ENCODE measurements at places on chromosomes 12 and 14. TPM values are rescaled to one million over a fixed set of nuclear protein-coding genes. Genes with fewer than 3 reads are reported as not detected.

The MYH7 gene
- not detected for total RNA-seq

The SLC2A3 gene
- total RNA-seq, result 42.4 TPM

The LAG3 gene
- total RNA-seq, result 0.16 TPM

The IKZF4 gene
- 3.4 TPM for total RNA-seq

The FZD10 gene
- not detected for total RNA-seq

The FOXN4 gene
- not detected for total RNA-seq

The GSKIP gene
- 21.9 TPM for total RNA-seq

The MYF5 gene
- not detected for total RNA-seq

The CISTR gene
- not detected for total RNA-seq

The NTN4 gene
- total RNA-seq, result 71.8 TPM

The FAM90A1 gene
- total RNA-seq, result not detected

The COPS7A gene
- total RNA-seq, result 71.1 TPM

The AMN gene
- not detected for total RNA-seq

The SPIC gene
- not detected for total RNA-seq

The CD27 gene
- not detected for total RNA-seq

The TTC9 gene
- 0.45 TPM for total RNA-seq

The MMP17 gene
- 5.6 TPM for total RNA-seq

The SIX1 gene
- total RNA-seq, result 4.6 TPM

The CLEC9A gene
- total RNA-seq, result not detected

The TPPP2 gene
- not detected for total RNA-seq

The IRAK4 gene
- 47.1 TPM for total RNA-seq

The TMEM117 gene
- 9.9 TPM for total RNA-seq

The SCN8A gene
- total RNA-seq, result 17.2 TPM

The TCL1B gene
- not detected for total RNA-seq

The PARPBP gene
- 4.1 TPM for total RNA-seq

The COL2A1 gene
- not detected for total RNA-seq

The ALDH1L2 gene
- total RNA-seq, result 41.5 TPM

The FAM161B gene
- 3.1 TPM for total RNA-seq

The GPD1 gene
- total RNA-seq, result 0.36 TPM

The FBXO34 gene
- 26.5 TPM for total RNA-seq

Data from fibroblast of the aortic adventitia (primary cell).